ENCODE measurements at places on chromosomes 16 and 17.

DNA sequence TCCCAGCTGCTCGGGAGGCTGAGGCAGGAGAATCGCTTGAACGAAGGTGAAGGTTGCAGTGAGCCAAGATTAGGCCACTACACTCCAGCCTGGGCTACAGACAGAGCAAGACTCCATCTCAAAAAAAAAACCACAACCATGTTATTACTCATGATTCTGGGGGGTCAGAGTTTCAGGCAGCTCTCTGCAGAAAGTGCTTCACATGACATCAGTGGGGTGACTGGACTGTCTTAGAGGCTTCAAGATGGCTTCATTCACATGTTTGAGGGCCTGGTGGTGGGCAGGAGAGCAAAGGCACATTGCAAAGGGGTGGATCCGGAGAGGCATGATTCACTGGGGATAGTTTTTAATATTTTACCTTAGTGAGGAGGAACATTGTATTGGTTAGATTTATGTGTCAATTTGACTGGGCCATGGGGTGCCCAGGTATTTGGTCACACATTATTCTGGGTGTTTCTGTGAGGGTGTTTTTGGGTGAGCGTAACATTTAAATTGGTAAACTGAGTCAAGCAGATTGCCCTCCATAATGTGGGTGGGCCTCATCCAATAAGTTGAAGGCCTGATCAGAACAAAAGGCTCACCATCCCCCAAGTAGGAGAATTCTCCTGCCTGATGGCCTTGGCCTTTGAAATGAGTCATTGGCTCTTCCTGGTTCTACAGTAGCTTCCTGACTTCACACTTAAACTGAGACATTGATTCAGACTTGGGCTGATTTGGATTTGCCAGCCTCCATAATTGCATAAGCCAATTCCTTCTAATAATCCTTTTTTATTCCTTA lies 109.8 kb downstream of the GOSR1 start:
- no peak for DNase-seq

DNA sequence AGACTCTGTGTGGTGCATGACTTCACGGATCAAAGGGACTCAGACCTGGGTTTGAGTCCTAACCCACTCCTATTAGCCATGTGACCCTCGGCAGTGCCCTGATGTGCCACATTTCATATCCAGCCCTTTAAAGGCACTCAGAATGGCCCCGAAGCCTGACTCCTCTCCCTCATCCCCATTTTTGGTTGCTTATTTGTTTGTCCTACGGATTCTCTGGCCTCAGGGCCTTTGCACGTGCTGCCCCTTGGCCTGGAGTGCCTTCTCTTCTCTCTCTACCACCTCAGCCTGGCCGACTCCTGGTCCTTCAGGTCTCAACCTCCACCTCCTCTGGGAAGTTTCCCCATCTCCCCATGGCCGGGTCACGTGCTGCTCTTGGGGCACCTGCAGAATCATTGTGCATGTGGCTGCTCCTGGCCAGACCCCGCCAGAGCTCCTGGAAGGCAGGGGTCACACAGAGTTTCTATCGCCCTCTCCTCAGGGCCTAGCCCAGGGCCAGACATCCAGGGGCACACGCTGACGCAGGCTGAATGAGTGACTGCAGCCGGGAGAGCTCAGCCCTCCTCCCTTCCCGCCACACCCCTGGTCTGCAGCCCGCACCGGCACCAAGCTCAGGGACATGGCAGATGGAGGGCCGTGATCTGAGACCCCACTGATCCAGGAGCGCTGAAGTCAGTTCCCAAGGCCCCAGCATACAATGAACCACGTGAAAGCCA lies 22.0 kb upstream of the CIBAR2 start:
- DNase-seq: no peak

- DNase-seq: no peak
Observed at GRCh38 chr16:64900019-64900418, 221.8 kb downstream of the CDH11 start.

- no peak for DNase-seq
Observed at GRCh38 chr16:79098907-79099306, 501.6 kb downstream of the MAF start.

DNA sequence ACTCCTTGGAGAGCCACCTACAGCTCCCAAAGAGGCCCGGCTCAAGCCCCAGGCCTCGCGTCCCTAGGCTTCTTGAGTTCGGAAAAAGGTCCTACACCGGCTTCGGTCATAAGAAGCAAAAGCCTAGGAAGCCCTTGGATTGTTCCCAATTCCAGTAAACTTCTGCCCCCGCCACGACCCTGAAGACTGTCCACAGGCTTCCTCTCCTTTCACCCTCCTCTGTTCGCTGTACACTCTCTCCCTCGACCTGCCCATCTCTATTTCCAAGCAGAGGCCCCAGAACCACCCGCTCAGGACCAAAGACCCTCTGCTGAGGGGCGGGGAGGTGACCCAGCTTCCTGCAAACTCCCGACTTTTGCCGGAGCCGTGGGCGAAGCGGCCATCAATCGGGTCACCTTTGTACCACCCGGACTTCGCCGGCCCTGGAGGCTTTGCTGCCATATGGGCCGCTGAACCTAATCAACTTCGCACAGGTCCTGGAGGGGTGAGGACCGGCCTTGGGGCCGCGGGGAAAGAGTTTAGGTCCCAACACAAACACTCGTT lies 2.7 kb downstream of the HOXB2 start:
- DNase-seq: no peak

DNA sequence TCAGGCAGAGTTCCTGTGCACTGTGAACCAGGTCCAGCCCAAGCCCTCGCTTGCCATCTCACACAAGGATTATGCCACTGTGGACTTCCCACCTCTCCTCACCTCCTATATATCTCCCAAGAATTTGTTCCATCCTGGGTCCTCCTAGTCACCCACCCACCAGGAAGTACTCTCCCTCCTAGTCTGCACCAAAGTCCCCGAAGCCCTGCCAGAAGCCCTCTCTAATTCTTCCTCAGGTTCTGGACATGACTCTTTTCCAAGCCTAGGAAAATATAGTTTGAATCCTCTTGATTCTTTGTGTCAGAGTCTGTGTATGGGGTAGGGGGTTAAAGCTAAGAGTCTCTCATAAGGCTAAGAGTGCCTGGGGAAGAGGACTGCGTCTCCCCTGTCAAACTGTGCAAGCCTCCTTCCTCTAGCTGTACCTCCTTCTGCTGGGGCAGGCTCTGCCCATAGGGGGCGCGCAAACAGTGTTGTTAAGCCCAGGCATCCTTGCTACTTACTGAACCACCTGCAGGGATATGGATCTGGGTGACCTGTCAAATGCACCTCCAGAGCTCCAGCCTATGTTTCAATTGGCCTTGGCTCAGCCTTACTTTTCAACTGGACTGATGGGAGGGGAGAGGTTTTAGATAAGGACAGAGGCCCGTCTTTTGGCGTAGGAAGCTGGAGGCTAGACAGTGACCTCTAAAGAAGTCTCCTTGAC lies 16.6 kb upstream of the DLX4 start:
- DNase-seq: no peak

GRCh38 chr17:40351359-40352236 lies 12.9 kb downstream of the GJD3 start:
- DNase-seq: no peak

DNA sequence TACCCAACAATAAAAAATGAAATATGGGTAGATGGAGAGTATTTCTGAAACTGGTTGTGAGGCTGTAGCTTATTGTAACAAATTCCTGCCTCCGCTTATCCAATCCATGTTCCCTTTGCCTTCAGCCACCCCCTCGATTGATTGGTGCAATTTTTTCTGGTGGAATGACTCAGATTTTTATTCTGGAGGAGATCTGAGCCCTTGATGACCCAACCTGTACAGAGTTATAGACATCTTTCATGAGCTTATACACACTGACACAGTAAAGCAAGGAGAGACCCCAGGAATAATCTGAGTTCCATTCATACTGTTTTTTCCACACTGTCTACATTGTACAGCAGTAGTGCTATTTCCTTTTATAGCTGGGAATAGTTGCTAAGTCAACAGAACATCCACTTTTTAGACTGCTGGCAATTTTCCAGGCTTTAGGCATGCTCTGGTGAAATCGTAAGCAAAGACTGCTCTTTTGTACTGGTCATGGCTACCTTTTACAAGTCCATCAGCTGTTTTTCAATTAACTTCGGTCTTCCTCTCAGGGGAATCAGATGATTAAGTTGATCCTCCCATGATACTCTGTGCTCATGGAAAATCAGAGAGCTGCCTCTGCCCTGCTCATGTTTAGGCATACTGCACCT lies 30.1 kb downstream of the CCL4 start:
- DNase-seq: no peak

- peak; percentile 37 for DNase-seq
Observed at GRCh38 chr17:1122533-1123392, 57.0 kb downstream of the ABR start.

- no peak for DNase-seq
Observed at GRCh38 chr16:53911513-53911912, 207.6 kb downstream of the FTO start.

GRCh38 chr17:9239246-9239792 lies 218.0 kb downstream of the NTN1 start:
- no peak for DNase-seq

GRCh38 chr17:900336-900934 lies 79.1 kb downstream of the NXN start:
- no peak for DNase-seq

DNA sequence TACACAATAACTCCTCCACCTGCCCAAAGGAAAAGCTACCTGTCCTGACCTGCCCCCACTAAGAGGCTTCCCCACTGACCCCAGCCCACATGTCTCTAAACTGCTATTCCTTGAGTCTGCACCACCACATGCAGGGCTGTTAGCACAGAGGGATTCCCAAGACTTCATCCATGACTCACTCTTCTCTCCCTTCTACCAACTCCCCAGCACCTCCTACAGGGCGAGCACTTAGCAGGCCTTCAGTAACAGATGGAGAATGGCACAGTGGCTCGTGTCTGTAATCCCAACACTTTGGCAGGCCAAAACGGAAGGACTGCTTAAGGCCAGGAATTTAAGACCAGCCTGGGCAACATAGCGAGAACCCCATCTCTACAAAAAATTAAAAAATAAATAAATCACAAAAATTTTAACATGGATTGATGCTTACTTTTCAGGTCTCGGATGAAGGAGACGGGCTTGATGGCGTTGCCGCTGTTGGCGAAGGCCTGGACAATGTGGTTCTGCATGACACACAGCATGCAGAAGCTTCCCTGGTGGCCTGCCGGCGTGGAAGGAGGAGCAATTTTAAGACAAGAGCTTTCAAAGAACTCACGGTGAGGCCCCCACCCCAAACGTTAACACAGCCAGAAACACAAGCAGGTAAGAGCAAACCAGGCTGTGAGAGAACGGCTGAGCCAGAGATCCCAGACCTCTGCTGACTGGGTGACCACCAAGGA lies 12.0 kb downstream of the USP36 start:
- DNase-seq: no peak

DNA sequence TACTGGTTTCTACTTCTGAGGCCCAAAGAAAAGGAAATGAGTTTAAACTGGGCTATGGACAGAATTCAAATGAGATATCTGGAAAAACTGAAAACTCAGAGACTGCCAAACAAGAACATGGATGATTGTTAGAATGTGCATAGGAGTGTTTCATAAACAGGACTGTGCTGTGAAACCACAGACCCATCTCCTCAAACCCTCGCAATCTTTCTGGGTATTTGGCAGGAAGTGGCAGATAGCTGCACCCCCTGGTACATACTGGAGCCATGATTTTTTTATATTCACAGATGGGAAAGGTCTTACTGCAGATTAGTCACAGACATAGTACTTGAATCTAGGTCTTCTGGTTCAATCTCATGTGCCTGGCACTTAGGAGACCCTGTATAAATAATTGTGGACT lies 145.0 kb downstream of the CCDC182 start:
- no peak for DNase-seq

GRCh38 chr16:59370717-59371116 lies 636.6 kb upstream of the GOT2 start:
- no peak for DNase-seq

- no peak for DNase-seq
Observed at GRCh38 chr16:85370881-85371651, 242.1 kb upstream of the GSE1 start.

DNA sequence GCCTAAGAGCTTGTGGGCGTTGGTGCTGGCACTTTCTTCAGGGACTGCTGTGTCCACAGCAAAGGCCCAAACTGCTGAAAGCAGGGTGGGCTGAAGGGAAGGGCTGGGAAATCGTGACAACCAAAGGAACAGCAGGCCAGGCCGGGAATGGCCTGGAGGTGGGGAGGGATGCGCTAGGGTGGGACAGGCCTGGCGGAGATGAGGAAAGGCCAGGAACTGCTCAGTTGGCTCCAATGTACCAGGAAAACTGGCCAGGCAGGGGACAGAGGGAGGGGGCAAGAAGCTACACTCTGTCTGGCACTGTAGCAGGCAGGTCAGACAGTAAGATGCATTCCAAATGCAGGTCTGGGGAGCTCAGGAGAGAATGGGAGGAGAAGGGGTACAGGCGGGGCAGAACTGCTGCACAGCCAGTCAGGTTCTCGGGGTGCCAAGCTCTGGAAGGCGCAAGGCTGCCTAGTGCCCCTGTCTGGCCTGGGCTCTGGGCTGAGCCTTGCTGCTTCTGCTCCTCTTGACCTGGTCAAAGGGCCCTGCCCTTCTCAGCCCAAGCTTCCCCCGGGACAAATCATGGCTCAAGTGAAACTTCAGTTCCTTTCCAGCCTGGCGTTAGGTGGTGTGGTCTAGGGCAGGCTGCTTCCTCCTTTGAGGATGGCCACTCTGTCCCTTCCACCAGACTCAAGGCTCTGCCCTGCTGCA lies 7.3 kb downstream of the PNMT start:
- DNase-seq: no peak

DNA sequence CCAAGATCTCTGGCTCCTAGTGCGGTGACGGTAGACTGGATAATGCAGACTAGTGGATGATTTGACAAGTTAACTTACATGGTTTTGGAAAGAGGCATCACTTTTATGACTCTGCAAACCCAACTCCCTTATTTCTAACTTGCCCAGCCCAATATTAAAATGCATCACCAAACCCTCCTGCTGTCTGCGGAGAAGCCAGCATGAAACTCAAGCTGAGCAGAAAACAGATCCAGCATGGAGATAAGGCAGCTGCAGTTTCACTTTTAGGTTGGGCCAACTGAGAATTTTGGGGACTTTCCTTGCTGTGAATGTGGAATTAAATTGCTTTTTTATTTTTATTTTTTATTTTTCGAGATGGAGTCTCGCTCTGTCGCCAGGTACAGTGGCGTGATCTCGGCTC lies 27.8 kb downstream of the CDH1 start:
- no peak for DNase-seq

- DNase-seq: no peak
Observed at GRCh38 chr16:83397601-83398291, 410.0 kb upstream of the HSBP1 start.

DNA sequence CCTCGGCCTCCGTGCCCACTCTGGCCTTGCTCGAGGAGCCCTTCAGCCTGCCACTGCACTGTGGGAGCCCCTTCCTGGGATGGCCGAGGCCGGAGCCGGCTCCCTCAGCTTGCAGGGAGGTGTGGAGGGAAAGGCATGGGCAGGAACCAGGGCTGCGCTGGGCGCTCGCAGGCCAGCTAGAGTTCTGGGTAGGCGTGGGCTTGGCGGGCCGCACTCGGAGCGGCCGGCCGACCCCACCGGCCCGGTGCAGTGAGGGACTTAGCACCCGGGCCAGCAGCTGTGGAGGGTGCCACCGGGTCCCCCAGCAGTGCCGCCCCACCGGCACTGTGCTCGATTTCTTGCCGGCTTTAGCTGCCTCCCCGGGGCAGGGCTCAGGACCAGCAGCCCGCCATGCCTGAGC lies 101.0 kb upstream of the IRX5 start:
- no peak for DNase-seq
